ENCODE measurements at places on chromosomes 12 and 14. TPM values are rescaled to one million over a fixed set of nuclear protein-coding genes. Genes with fewer than 3 reads are reported as not detected.

ANP32D gene
- polyA plus RNA-seq, result not detected

RIPK3 gene
- not detected for polyA plus RNA-seq

GALNT8 gene
- 79.6 TPM for polyA plus RNA-seq

C12orf60 gene
- polyA plus RNA-seq, result 9.4 TPM

NEMP1 gene
- polyA plus RNA-seq, result 1.6 TPM

GSC gene
- polyA plus RNA-seq, result not detected

Measured in Purkinje cell (primary cell).